ENCODE measurements at places on chromosomes 1 and 21.

DNA sequence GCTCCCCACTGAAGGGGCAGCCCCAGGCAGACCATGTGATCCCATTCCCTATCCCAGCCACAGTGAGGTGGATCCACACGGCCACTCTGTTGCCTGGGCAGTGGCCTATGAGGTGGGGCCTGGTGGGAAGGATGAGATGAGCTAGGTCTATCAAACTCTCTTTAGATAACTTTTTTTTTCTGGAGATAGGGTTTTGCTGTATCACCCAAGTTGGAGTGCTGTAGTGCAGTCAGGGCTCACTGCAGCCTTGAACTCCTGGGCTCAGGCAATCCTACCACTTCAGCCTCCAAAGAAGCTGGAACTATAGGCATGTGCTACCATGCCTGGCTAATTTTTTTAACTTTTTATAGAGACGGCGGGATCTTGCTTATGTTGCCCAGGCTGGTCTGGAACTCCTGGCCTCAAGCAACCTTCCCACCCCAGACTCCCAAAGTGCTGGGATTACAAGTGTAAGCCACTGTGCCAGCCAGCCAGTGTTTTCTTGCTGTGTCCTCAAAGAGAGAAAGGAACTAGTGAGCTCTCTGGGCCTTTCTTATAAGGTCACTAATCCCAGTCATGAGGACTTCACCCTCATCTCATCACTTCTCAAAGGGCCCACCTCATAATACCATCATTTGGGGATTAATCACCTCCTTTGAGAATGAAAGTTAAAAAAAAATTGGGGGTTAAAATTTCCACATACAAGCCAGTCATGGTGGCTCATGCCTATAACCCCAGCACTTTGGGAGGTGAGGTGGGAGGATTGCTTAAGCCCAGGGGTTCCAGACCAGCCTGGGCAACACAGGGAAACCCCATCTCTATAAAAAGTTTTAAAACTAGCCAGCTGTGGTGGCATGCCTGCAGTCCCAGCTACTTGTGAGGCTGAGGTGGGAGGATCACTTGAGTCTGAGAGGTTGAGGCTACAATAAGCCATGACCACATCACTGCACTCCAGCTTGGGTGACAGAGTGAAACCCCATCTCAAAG, 36.6 kb downstream of the H3-3A start:
- no peak for DNase-seq

- DNase-seq, result no peak
Observed at GRCh38 chr1:232873931-232874330, 68.7 kb downstream of the MAP10 start.

- no peak for DNase-seq
Observed at GRCh38 chr1:211639475-211640300, 35.7 kb downstream of the NEK2 start.

- no peak for DNase-seq
Observed at GRCh38 chr1:109559995-109560394, 11.6 kb downstream of the GNAI3 start.

GRCh38 chr1:27883536-27883935, 11.2 kb downstream of the THEMIS2 start:
- DNase-seq, result no peak

Measured in iPS DF 19.7 (cell line).